ENCODE measurements at places on chromosomes 1 and 21. TPM values are rescaled to one million over a fixed set of nuclear protein-coding genes. Genes with fewer than 3 reads are reported as not detected.

The PEF1 gene
- 132 TPM for total RNA-seq

The RHCE gene
- total RNA-seq = 1.3 TPM

The OR2T29 gene
- total RNA-seq = not detected

The GCSAML gene
- total RNA-seq = not detected

The SPRR2E gene
- total RNA-seq = not detected

The NTRK1 gene
- not detected for total RNA-seq

The RHOU gene
- total RNA-seq = 29.8 TPM

The CFAP45 gene
- 0.22 TPM for total RNA-seq

The MAN1C1 gene
- 0.79 TPM for total RNA-seq

The DIRAS3 gene
- 3.4 TPM for total RNA-seq
